ENCODE measurements at places on chromosomes 5 and 9.
A peak's percentile ranks its signal among the peaks of the same experiment; 100 is the strongest.

DNA sequence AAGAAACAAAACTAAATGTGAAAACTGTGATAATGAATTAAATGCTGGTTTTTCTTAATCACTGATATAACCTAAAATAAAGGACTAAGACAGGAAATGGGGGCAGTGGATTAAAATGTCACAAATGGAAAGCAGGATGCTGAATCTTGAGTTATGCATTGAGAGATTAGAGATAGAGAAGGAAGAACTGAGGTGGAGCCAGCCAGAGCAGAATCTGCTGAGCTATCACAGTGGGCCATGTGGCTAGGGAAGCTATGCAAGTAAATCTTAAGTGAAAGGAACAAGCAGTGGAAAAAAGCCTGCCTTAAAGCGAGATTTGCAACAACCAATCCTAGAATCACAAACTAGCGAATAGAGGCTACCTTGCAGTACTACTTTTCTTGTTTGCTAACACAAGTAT is 188.5 kb upstream of the RASA1 start:
- peak; percentile 7 for DNase-seq

- DNase-seq = peak; percentile 7
These were observed 23.0 kb downstream of the SPARC start for GRCh38 chr5:151663617-151664293.

DNA sequence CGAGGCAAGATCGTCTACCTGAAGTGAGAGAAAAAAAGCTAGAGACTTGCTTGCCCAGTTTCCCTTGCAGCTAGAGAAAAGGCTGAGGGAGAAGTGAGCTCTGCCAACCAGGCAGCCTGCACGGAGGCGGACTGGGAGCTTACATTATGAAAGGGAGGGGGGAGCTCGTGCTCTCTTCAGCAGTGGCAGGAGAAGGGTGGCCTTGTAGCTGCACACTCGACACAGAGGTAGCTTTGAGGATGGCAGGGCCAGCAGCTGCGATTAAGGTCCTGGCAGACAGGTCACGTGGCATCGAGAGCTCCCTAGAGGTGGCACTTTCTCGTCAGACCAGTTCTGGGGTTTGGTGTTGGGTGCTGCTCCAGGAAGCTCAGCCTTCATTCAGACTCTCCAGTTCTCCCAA is 26.7 kb downstream of the APBA1 start:
- no peak for DNase-seq

- no peak for DNase-seq
These were observed 87.4 kb downstream of the ZNF608 start for GRCh38 chr5:124658867-124659557.

DNA sequence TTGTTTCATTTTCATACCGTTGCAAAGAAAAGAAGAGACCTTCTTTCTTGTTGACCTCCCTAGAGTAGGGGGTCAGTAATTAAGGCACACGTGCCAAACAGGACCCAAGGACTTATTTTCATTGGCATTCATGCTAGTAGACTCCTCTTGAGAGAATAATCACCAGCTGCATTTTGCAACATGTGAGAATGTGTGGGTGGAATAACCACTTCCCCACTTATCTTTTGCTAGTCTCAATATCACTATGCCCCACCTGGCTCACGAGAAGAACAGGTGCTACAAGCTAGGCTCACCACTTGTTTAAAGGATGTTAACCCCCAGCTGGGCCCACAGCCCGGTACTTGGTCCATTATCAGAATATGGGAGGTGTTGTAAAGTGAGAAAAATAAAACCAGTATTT is 460.7 kb upstream of the MEF2C start:
- DNase-seq = no peak

DNA sequence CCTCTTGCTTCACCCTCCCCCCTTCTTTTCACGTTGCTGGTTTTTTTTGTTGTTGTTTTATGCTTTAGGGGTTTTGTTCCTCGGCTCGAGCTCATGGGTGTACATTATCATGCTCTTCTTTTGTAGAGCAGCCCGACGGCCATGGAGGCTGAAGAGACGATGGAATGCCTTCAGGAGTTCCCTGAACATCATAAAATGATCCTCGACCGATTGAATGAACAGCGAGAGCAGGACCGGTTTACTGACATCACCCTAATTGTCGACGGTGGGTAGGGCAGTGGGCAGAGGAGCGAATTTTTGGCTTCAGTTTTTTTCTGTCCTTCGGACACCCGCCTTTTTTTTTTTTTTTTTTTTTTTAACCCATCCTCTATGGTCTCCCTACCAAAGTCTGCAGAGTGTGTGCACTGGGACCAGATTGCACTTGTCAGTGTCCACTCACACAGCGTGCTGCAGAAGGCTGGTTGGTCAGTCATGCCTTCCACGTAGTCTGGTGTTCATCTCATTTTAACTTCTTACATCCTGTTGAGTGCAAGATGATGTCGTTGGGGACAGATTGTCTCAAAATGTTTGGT is 1.3 kb downstream of the ZNF131 start:
- DNase-seq = peak; percentile 51

- no peak for DNase-seq
These were observed 37.4 kb upstream of the FBXW11 start for GRCh38 chr5:172043865-172044264.

GRCh38 chr9:124389146-124389939 is 25.9 kb downstream of the PSMB7 start:
- no peak for DNase-seq

DNA sequence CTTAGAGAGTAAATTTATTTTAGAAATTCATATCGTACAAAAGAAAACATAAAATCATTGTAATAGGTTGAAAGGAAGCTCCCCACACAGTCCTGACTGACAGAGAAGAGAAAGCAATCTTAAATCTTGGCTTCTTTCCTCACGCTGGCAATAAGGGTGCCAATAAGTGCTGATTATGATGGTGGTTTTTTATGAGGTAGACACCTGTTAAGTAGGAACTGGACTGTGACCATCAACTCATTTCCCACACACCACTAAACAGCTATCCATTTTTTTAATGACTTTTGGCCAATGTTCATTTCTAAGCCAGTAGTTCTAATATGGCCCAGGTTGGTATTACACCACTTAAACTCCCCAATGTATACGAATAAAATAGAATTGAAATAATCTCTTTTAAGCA is 893.5 kb upstream of the NUDT12 start:
- DNase-seq = no peak

GRCh38 chr9:89418882-89419640 is 78.9 kb downstream of the SEMA4D start:
- no peak for DNase-seq

- no peak for DNase-seq
These were observed 579.2 kb upstream of the ZNF608 start for GRCh38 chr5:125325488-125326149.

DNA sequence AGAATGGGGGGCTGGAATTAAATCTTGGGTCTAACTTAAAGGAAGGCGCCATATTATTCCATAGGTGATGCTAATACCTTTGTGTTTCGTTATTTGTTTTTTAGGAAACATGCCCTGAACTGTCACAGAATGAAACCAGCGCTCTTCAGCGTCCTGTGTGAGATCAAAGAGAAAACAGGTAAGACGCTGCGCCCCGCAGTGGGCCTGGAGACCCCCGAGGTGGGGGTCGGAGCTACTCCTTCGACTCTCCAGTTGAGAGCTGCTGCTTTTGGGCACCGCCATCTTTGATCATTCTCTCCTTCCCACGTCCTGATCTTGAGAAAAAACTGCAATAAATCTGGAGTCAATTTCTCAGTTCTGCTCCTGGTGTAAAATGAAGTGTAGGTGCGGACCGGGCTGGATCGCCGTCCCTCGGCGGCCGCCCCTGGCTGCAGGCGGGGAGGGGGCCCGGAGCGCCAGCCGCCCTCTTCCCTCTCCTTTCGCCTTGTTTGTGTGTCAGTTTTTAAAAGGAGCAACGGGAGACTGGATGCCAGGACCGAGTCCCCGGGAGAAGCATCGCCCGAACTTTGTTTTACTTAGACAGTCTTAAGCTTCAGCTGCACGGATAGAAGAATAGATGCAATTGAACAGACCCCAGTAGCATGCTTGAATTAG is 1.4 kb downstream of the PBX3 start:
- no peak for DNase-seq

DNA sequence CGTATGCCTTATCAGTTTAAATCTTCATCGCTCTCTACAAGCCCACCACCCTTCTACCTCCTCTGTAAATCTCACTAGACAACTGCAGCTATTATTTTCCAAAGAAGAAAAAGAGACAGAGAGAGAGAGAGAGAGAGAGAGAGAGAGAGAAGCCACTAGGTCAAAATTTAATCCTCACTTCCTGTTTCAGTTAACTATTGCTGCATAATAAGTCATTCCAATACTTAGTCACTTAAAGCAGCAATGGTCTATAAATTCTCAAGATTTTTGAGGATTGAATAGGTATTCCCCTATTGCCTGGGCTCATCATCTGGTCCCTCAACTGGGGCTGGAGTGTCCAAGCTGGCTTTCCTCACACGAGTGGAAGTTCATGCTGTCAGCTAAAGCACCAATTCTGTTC is 68.8 kb downstream of the ITGA1 start:
- peak; percentile 55 for DNase-seq

DNA sequence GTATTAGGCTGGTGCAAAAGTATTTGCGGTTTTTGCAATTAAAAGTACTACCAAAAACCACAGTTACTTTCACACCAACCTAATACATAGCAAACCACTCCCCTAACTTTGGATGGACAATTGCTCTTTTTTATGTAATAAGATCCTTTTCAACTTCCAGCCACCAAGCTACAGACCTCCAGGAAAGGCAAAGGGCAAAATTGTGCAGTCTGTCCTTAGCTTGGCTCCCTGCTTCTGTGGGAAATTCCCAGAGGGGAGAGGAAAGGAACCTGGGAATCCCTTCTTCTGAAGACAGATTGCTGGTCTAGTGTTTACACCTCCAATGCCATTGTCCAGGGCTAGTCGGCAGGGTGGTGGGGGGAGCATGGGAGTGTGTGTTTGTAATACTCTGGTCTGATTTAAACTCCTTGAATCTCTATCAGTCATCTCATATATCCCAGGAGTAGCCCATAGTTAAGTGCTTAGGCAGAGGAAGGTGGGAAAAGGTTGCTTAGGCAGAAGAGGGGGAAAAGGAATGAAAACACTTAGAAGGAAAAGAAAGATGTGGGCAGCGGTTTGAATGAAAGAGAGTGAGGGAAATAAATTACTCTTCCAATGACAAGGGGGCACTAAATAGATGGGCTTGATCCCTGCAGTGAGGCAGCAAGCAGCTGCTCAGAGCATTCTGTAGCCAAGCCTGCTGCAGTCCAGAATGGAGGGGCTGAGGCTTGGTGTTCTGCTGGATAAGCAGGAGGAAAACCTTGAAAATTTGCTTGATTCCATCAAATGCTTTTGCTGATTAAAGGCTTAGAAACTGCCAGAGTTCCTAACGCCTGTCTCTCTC is 86.9 kb upstream of the MAP1B start:
- no peak for DNase-seq

DNA sequence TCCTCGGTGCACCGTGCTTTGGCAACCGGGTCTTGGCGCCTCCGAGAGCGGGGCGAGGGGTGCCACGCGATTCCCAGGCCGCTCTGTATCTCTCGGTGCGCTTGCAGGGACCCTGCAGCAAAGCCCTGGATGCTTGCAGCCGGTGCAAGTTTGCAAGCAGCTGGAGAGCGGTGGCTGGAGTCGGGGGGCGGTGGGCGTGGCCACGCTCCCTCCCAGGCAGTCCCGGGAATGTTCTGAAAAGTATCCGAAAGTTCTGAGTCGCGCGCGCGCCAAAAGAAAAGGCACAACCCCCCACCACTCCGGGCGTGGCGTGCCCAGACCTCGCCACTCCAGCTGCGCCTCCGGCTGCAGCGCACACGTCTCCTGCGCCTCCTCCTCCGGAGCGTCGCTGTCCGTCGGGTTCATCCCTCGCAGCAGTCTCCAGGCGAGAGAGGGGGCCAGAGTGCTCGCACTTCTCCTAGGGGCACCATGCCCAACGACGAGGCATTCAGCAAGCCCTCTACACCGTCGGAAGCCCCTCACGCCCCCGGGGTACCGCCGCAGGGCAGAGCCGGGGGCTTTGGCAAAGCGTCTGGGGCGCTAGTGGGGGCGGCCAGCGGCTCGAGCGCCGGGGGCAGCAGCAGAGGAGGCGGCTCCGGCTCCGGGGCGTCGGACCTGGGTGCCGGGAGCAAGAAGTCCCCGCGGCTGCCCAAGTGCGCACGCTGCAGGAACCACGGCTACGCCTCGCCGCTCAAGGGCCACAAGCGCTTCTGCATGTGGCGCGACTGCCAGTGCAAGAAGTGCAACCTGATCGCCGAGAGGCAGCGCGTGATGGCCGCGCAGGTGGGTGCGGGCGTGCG is at the start of gene DMRT1:
Gene DMRT1 (plus strand): TSS at position 327 of the 839 bp plus-strand sequence. CDS start 142 bp downstream, at position 469.
- DNase-seq = no peak

- DNase-seq = no peak
These were observed 46.6 kb downstream of the NR6A1 start for GRCh38 chr9:124724415-124725067.

GRCh38 chr9:97487861-97488260 is 13.6 kb upstream of the TMOD1 start:
- DNase-seq = no peak

DNA sequence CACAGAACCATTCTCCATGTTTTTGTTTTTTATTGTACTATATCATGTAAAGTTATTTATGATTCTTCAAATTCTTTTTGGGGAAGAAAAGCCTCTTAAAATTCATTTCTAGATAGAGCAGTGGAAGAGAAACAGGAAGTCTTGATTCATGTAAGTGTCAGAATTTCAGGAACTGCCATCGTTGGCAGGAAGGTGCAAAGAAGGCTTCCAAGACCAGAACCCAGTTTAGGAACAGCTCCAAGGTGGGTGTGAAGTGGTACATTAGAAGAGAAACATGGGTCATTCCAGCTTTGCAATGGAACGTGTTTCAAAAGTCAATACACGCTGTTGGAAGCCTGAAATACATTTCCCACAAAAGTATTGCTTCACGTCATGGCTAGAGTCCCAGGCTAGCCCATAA is 14.8 kb downstream of the SAXO1 start:
- DNase-seq = no peak

- DNase-seq = no peak
These were observed 138.9 kb downstream of the KCNN2 start for GRCh38 chr5:114500756-114501155.

DNA sequence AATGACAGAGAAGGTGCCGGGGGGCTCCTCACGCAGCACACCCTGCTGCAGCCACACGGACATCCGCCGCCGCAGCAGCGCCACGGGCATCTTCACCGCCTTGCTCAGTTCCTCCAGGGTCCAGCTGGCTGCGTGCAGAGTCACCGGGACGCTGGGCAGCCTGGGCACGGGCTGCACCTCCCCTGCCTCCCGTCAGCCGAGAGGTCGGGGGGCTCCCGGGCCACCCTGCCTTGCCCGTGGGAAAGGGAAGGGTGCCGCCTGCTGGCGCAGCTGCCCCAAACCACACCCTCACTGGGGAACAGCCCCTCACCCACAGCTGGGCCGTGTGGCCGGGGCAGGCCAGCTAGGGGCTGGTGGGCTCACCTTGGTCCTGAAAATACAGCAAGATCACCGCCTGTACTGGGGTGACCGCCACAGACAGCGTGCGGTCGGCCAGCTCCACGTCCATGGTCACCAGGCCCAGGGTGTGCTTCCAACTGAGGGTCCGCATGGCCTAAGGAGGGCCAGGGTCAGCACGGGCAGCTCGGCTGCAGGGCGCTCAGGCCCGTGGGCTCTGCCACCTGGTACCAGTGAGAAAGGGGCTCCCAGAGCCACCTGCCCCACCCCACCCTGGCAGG is 3.6 kb upstream of the TMEM210 start:
- no peak for DNase-seq

DNA sequence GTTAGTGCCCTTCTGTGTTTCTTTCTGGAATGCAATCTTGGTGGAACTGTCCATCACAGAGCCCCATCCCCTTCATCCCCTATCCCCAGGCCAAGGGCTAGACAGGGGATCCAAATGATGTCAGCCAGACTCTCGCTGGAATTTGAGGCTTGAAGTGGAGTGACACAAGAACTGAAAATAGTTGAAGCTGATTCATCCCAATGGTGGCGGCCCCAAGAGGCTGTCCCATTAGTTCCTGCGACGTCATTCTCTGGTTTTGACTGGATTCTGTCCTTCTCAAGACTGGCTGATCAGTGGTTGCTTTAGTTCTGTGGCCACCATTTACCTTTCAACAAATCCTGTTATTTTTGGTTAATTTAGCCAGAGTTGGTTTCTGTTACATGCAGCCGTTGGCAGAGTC is 59.9 kb downstream of the SUB1 start:
- DNase-seq = no peak
